ENCODE measurements at places on chromosomes 5 and 9. TPM values are rescaled to one million over a fixed set of nuclear protein-coding genes. Genes with fewer than 3 reads are reported as not detected.

The LCN2 gene
- 0.86 TPM for polyA plus RNA-seq

DNA sequence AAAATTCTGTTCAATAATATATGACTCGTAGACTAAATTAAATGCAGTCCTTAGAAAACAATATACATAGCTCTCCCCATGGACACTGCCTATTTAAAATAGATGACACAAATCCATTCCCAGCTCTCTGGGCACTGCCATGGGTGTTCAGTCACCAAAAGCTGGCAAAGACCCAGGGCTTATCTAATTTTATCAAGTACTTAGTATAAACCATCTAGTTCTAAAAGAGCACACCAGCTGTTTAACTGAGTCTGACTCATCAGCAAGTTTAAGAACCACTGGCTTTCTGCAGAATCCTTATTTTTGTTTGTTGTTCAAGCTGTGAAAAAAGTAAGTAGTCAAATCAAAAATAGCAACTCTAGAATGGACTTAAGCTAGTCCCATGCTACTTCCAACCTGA, 107.6 kb downstream of the PLPP1 start:
- no peak for DNase-seq

The IL7R gene
- 0.60 TPM for polyA plus RNA-seq

The IFNA21 gene
- not detected for polyA plus RNA-seq

The FOXE1 gene
- not detected for polyA plus RNA-seq

- no peak for DNase-seq
These were observed 45.8 kb downstream of the DYNC2I2 start for GRCh38 chr9:128610897-128611296.

GRCh38 chr9:28073270-28073669, 500.0 kb upstream of the C9orf72 start:
- peak; percentile 40 for DNase-seq

The MTMR12 gene
- polyA plus RNA-seq: 37.7 TPM

DNA sequence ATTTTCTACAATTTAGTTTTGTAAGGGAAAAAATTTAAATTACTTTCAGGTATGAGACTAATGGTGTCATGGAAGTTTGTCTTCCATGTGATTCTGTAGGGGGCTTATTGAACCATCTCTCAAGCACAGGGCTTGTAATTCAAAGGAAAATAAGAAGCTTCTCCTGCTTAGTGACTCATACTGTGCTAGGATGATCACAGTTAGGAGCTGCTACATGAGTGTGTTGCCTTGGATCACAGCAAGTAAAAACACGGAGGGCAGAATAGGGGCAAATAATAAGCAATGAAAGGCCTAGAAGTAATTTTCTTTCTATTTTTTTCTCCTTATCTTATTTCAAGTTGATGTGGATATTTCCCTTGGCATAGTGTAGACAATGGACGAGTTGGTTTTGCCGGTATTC, 28.9 kb downstream of the TMEM167A start:
- DNase-seq: no peak

- peak; percentile 31 for DNase-seq
These were observed 485 bp downstream of the TGFBR1 start for GRCh38 chr9:99105152-99106043.

Data from right renal cortex interstitium (tissue), 3 donors.